Coronary artery (tissue), 2 donors: ENCODE measurements at places on chromosomes 16 and 17.

DNA sequence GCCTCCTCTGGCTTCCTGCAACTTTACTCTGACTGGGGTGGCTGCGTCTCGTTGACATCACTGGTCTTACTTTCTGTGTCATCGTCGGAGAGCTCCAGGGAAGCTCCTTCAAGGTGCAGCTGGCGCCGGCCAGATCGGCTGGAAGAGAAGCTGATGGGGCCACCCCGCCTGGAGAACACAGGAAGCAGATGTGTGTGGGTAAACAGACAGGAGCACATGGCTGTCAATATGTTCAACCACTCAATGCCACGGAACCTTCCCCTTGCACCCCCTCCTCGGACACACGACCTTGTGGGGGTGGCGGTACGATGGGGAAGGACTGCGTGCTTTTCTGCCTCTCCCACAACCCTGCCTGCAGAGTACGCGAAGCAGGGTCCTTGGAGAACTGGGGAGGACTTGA lies 40.1 kb downstream of the NDEL1 start:
- DNase-seq, result no peak

GRCh38 chr17:63138713-63139112 lies 172.7 kb downstream of the TANC2 start:
- DNase-seq, result no peak

- DNase-seq, result no peak
Measured at GRCh38 chr16:67661101-67661761, 471 bp downstream of the PARD6A start.

GRCh38 chr17:17830269-17830567 lies 6.6 kb downstream of the SREBF1 start:
- no peak for DNase-seq
